H9 (cell line): ENCODE measurements at places on chromosomes 3 and 15. TPM values are rescaled to one million over a fixed set of nuclear protein-coding genes. Genes with fewer than 3 reads are reported as not detected.

Gene CADM2
- total RNA-seq: 10.0 and 10.9 TPM in 2 replicates

Gene ARNT2
- total RNA-seq: 9.5 and 10.5 TPM in 2 replicates

GRCh38 chr3:190038050-190038933 lies 82.4 kb downstream of the P3H2 start:
- H3K36me3 ChIP-seq: peaks cover 4% of the 10 kb centered on the region; the same call in 1 of the 2 replicates
- peak overlapping the region; percentile 37; the same call in 1 of the 3 replicates for H3K4me3 ChIP-seq
- no peak for DNase-seq
- no peak overlapping the region for H3K27ac ChIP-seq
- peaks cover 10% of the 10 kb centered on the region for H3K4me1 ChIP-seq
- no peaks in the 10 kb centered on the region for H3K27me3 ChIP-seq

DNA sequence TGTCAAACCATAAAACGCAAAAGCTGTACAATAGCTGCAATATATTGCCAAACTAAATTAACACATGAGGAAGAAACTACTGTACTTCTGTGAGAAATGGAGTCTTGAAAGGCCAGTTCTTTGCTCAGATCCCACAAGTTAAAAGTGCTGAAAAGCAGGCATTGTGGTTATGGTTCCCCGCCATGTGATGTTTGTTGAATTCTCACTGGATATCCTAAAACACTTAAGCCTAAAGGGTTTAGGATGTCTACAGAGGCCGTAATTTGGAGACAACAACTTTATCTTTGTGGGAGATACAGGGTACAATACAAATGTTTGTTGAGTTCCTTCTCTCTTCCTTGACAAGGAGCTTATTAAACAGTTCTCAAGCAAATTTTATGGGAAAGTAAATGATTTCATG lies 53.2 kb downstream of the TMEM212 start:
- no peak for DNase-seq
- H3K27ac ChIP-seq: no peak overlapping the region
- H3K4me1 ChIP-seq: peaks cover 2% of the 10 kb centered on the region; the same call in 1 of the 2 replicates

DNA sequence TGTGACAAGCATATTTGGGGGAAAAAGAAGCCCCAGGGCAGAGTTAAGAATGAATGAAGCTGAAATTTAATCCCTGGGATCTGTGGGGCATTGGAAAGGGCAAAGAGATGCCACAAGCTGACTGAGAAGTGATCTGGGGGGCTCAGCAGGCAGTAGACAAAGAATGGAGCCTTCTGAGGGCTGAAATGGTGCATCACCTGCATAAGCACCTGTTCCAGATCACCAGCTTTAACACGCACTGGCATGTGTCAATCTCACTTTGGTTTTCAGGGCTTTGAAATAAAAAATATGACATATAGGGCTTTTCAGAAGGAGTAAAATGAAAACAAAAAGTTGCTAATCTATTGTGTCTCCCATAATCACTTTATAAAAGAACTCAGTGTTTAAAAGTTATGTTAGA lies 210.8 kb upstream of the ARHGEF26 start:
- H3K27ac ChIP-seq: no peak overlapping the region
- H3K27me3 ChIP-seq: no peaks in the 10 kb centered on the region
- H3K4me1 ChIP-seq: no peaks in the 10 kb centered on the region
- H3K36me3 ChIP-seq: no peaks in the 10 kb centered on the region
- DNase-seq: no peak
